ENCODE measurements at places on chromosomes 7 and 10. TPM values are rescaled to one million over a fixed set of nuclear protein-coding genes. Genes with fewer than 3 reads are reported as not detected.
A peak's percentile ranks its signal among the peaks of the same experiment; 100 is the strongest.

The NME8 gene
- 0.22 TPM for total RNA-seq

- peaks cover 7% of the 10 kb centered on the region for H3K36me3 ChIP-seq
- H3K4me1 ChIP-seq: no peaks in the 10 kb centered on the region
- no peak for DNase-seq
- H3K4me3 ChIP-seq: no peak overlapping the region
Measured at GRCh38 chr7:38744746-38745145, 113.6 kb upstream of the AMPH start.

GRCh38 chr10:113746217-113746957 is 5.1 kb upstream of the PLEKHS1 start:
- no peak overlapping the region for H3K4me3 ChIP-seq
- H3K4me1 ChIP-seq: no peaks in the 10 kb centered on the region
- no peaks in the 10 kb centered on the region for H3K27me3 ChIP-seq
- DNase-seq: no peak
- no peaks in the 10 kb centered on the region for H3K36me3 ChIP-seq
- no peak overlapping the region for H3K27ac ChIP-seq

- no peaks in the 10 kb centered on the region for H3K27me3 ChIP-seq
- no peaks in the 10 kb centered on the region for H3K36me3 ChIP-seq
- no peak overlapping the region for H3K4me3 ChIP-seq
- DNase-seq: no peak
- H3K4me1 ChIP-seq: no peaks in the 10 kb centered on the region
Measured at GRCh38 chr7:114622221-114622620, 207.6 kb downstream of the FOXP2 start.

DNA sequence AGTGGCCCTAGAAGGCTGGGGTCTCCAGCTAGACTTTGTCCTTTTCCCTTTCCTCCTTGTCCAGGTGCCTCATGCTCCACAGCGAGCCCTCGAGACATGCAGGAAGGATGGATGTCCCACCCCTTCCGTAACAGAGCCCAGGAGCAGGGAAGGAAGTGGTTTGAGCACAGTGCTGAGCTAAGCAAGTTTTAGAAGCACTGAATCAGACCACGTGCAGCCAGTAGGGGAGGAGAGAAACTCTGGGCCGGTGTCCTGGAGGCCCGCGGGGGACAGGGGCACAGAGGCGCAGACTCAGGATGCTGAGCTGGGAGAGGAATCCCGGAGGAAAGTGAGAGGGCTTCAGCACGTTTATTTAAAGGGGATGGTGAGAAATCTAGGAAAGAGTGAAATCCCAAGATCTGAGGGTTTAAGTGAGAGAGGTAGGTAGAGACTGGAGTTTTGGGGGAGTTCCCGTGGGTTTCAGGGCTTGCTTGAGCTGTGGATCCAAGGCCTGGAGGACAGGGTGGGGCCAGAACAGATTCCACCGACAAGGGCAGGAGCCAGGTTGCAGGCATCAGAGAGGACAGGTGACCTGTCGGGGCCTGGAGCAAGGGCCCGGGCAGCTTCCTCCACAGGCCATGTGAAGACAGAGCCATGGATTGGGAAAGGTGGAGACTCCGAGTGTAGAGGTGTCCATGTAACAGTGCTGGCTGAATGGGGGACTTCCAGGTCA is 4.4 kb upstream of the IRF5 start:
- 0 out of 2 replicates have a peak, but pooled peaks cover under 1% of the 10 kb centered on the region for H3K4me1 ChIP-seq
- H3K4me3 ChIP-seq: no peak overlapping the region
- DNase-seq: no peak

DNA sequence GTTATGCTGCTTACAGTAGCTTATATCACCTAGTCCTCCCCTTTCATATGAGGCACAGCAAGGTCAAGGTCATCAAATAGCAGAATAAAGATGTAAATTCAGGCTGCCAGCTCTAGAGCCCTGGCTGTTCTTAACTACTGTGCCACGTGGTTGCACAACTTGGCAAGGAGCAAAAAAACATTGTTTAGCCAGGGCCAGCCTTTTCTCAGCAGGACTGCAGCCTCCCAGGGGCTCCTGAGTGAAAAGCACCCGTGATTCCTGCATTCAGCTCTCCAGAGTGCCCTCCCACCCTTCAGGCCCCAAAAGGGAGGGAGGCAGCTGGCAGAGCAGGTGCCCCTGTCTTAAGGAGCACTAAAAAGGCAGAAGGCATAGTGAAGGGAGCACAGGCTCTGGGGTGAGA is 31.8 kb upstream of the TM9SF3 start:
- no peak overlapping the region for H3K27ac ChIP-seq
- no peaks in the 10 kb centered on the region for H3K4me1 ChIP-seq
- no peaks in the 10 kb centered on the region for H3K27me3 ChIP-seq
- no peak for DNase-seq
- H3K4me3 ChIP-seq: no peak overlapping the region

The SFRP5 gene
- 3.3 TPM for total RNA-seq

DNA sequence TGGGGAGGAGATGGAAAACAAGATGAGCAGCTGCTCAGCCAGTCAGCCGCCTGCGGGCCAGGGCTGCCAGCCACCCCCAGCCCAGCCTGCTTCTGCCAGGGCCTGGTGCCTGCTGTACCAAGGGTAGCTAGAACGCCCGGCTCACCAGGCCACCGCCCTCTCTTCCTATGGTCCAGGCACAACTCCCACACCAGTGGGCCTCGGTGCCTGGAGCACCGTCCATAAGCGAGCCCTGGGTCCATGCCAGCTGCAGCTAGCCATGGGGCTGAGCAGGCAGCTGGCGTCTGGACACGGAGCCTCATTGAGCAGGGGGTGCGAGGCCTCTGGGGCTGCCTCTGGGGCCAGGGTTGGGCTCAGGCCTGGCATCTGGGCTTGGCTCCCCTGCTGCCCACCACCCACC is 8.5 kb upstream of the RABGEF1 start:
- no peaks in the 10 kb centered on the region for H3K27me3 ChIP-seq
- no peaks in the 10 kb centered on the region for H3K4me1 ChIP-seq
- no peak overlapping the region for H3K4me3 ChIP-seq
- H3K36me3 ChIP-seq: 0 out of 2 replicates have a peak, but pooled peaks cover 4% of the 10 kb centered on the region
- H3K27ac ChIP-seq: no peak overlapping the region
- no peak for DNase-seq

DNA sequence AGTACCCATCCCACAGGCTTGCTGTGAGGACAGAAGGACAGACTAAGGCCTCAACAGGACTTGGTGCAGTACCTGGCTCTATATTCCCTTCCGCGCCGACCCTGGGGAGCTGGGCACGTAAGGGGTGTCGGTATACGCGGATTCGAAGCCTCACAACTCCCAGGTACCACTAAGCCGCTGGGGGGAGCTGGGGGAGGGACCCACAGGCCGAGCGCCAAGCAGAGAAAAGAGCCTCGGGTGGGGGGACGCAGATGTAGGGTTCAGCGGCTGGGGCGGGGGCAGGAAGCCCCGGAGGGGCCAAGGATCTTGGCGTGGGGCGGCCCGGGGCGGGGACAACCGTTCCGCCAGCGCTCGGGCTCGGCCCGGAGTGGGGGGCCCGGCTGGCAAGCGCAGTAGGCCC is 126.4 kb upstream of the ZNF746 start:
- peak overlapping the region; percentile 95 for H3K4me3 ChIP-seq
- no peak for DNase-seq
- peaks cover 22% of the 10 kb centered on the region for H3K36me3 ChIP-seq
- no peaks in the 10 kb centered on the region for H3K27me3 ChIP-seq

DNA sequence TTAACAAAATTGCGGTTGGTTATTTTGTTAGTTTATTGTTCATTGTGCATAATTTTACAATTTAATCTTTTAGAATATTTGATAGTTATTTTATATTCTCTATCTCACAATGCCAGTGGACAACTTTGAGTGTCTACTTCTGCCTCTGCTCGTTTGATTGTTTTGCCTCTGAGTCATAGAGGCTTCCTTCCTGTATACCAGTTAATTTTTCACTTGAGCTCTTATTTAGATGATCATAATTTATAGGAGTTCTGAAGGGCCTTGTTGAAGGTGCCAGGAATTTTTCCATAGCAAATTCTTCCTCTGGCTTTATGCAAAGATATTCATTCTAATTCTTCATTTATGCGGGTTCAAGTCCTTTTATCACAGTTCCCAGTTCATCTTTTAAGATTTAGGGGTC is 5.2 kb upstream of the MALRD1 start:
- H3K27me3 ChIP-seq: no peaks in the 10 kb centered on the region
- H3K4me1 ChIP-seq: no peaks in the 10 kb centered on the region
- H3K27ac ChIP-seq: no peak overlapping the region
- DNase-seq: no peak

DNA sequence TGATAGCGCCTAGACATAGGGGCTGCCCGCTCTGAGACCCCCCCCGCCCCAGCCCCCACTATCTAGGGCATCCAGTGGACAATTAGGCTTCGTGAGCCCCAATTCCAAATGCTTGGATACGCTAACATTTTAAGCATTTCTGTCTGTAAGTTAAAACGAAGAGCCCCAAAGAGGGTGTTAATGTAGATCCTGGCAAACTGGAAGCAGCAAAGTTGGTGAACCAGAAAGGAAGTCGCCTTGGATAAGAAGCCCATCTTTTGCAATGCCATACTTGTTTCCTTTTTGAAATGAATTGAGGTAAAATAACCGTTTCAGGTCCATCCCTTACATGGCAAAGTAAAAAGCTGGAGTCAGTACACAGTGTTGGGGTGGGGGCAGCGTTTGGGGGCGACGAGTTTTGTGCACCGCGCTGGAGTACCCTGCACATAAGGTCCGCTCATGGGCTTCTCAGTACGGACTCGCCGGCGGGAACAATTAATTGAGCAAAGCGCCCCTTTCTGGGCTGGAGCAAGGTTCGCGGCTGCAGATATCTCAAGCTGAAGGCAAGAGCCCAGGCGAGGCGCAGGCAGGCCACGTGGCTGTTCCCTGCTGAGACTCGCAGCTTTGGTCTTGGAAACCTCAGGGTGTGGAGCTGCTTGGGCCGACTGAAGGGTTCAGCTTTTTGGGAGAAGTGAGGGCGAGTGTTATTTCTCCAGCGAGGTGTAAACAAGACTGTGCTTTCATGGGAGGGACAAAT is 1.4 kb upstream of the TWIST1 start:
- peaks cover 14% of the 10 kb centered on the region for H3K4me1 ChIP-seq
- H3K27ac ChIP-seq: no peak overlapping the region
- H3K36me3 ChIP-seq: no peaks in the 10 kb centered on the region
- H3K4me3 ChIP-seq: no peak overlapping the region

DNA sequence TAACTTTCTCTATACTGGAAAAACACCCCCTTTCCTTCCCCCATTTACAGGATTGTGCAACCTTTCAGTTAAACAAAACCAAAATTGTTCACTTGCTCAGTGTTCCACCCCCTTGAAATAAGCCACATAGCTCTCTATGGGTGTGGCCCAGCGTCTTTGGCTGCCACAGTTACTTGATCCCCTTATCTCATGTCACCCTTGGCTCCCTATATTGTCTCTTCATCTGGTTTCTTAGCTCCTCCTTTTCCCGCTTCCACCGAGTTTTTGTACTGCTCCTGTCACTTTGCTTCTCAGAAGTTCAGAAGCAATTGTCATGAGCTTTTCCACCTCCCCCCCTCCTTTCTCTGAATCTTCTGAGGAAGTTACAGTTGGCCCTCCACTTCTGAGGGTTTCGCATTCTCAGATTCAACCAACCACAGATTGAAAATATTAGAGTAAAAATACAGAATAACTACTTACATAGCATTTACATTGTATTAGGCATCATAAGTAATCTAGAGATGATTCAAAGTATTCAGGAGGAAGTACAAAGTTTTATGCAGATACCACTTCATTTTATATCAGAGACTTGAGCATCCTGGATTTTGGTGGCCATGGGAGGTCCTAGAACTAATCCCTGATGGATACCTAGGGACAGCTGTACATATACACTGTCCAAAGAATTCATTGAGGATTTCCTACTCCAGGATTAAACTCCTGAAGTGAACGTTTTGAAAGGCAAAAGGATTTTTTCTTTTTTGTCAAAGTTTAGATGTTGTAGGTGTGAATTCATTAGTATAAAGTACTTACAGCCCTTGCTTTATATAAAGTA is 60.4 kb downstream of the ADD3 start:
- no peak overlapping the region for H3K4me3 ChIP-seq
- 0 out of 2 replicates have a peak, but pooled peaks cover 4% of the 10 kb centered on the region for H3K4me1 ChIP-seq
- no peak overlapping the region for H3K27ac ChIP-seq
- no peaks in the 10 kb centered on the region for H3K27me3 ChIP-seq
- no peaks in the 10 kb centered on the region for H3K36me3 ChIP-seq

DNA sequence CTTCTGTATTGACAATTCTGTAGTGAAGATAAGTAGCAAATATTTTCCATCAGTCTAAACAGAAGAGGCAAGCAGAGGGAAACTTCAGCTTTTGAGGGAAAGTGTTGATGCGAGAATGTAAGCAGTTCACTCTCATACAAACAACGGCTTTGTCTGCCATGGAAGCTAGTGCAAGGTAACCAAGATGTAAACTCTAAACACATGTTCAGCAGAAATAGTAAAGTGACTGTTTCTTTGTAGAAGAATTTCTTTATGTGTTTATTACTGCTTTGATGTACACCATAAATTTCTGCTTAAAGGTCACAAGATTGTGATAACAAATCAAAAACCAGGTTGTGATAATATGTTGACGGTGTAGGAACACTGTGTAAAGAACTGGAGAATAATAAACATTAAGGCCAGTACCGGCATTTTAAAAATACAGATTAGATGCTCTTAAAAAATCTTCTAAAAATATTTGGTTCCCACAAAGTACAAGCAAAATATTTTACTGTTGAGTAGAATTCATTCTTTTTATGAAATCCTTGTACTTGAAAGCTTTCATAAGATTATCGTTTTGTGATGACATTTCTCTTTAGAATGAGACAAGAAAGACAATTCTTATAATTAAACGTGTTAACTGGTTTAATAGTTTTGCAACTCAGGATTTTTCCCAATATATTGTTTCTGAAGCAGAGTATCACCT is 34.2 kb downstream of the SEMA3C start:
- no peak overlapping the region for H3K4me3 ChIP-seq
- no peak for DNase-seq
- H3K27me3 ChIP-seq: no peaks in the 10 kb centered on the region

DNA sequence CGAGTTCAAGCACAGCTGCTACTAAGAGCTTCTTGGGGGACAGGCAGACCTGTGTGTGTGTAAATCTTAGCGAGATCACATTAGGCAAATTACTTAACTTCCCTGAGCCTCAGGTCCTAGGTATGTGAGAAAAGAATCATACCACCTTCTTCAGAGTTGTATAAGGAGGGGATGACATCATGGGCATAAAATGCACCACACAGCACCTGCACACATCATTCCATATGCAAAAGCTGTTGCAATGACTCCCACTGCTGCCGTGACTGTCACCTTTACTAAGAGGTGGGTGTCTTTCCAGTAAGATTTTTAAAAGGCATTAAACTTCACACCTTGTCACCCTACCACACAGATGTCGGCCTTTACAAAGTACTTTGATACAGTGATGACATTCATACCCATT is 146.0 kb downstream of the FANK1 start:
- no peaks in the 10 kb centered on the region for H3K36me3 ChIP-seq
- no peak overlapping the region for H3K4me3 ChIP-seq

GRCh38 chr10:133528296-133528844 is 1.2 kb downstream of the CYP2E1 start:
- no peak for DNase-seq
- no peak overlapping the region for H3K4me3 ChIP-seq
- H3K4me1 ChIP-seq: no peaks in the 10 kb centered on the region
- H3K27me3 ChIP-seq: no peaks in the 10 kb centered on the region
- H3K27ac ChIP-seq: no peak overlapping the region

The SPDYE9 gene
- not detected for total RNA-seq

The PLPP4 gene
- total RNA-seq: not detected
